ENCODE measurements at places on chromosomes 4 and X. TPM values are rescaled to one million over a fixed set of nuclear protein-coding genes. Genes with fewer than 3 reads are reported as not detected.

Gene F8A1
- total RNA-seq = 1.8 TPM

Gene DUSP9
- not detected for total RNA-seq

Gene GABRE
- total RNA-seq = 78.4 TPM

Gene MAML3
- 18.3 TPM for total RNA-seq

DNA sequence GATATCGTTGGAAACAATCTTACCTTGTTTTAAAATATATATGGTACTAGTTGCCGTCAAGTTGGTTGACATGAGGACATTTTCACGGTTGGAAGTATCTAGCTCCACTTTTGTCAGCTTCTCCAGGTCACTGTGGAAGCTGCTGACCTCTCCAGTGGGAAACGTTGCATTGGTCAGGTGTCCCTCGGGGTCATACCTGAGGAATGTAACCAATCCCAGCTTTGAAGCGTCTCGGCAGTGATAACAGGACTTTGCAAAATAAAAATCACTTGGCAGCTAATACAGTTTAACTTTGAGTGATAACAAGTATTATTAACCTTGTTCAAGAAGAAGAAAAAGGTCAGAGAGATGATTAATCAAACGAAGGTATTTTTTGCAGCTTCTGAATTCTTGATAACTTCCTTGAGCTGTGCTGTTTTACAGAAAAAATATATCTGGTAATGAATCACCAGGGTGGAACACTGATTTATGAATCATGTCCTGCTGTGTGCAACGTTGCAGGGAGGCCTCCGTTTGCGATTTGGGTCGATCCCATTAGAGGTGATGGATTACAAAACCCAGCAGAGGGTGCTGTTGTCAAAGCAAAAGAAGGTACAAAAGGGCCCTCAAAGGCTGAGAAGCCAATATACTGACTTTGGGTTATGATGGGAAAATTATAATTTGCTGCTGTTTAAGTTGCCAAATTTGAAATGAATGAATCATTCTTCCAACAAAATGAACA, 60.1 kb downstream of the SH2D1A start:
- no peaks in the 10 kb centered on the region for H3K4me1 ChIP-seq
- DNase-seq = peak; percentile 20
- no peak overlapping the region for H3K4me3 ChIP-seq
- no peaks in the 10 kb centered on the region for H3K36me3 ChIP-seq
- H3K27ac ChIP-seq = no peak overlapping the region
- no peaks in the 10 kb centered on the region for H3K27me3 ChIP-seq

DNA sequence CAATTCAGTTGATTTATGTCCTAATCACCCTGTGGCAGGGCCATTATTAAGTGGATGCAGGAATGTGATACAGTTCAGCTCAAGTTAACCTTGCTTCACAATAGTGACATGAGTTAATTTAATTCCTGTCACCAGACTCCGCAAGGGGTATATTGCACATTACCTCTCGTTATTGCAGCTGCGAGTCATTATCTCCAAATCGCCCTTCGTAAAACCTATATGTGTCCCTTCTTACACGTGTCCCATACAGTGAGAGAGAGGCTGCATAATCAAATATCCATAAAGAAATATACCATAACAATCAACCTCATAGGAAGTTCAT, 369.9 kb upstream of the ANXA10 start:
- no peaks in the 10 kb centered on the region for H3K4me1 ChIP-seq
- H3K27ac ChIP-seq = no peak overlapping the region
- DNase-seq = no peak
- no peaks in the 10 kb centered on the region for H3K27me3 ChIP-seq
- no peak overlapping the region for H3K4me3 ChIP-seq
- H3K36me3 ChIP-seq = no peaks in the 10 kb centered on the region

- H3K27ac ChIP-seq = no peak overlapping the region
- no peaks in the 10 kb centered on the region for H3K4me1 ChIP-seq
- DNase-seq = no peak
- H3K36me3 ChIP-seq = no peaks in the 10 kb centered on the region
- H3K4me3 ChIP-seq = no peak overlapping the region
Observed at GRCh38 chrX:38651625-38652601, 90.6 kb downstream of the TSPAN7 start.

DNA sequence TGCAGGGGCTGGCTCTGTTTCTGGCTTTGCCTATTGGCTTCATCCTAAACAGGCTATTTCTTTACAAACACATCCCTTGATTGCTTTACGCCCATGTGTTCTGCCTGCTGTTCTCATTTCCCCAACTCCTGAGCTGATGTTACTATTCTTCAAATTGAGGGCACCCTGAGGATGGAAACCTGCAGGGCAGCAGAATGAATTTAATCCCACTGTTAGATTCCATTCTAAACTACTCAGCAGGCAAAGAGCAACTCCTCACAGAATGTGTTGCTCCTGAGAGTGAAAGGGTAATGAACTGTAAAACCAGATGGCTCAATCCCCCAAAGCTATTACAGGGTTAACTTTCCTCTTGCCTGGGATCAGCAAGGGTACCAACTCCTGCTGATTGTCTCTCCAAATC, 75.7 kb downstream of the ANKRD50 start:
- no peak overlapping the region for H3K27ac ChIP-seq
- no peaks in the 10 kb centered on the region for H3K27me3 ChIP-seq
- no peaks in the 10 kb centered on the region for H3K4me1 ChIP-seq
- H3K36me3 ChIP-seq = no peaks in the 10 kb centered on the region

- H3K27ac ChIP-seq = no peak overlapping the region
- H3K36me3 ChIP-seq = no peaks in the 10 kb centered on the region
- no peak overlapping the region for H3K4me3 ChIP-seq
- no peak for DNase-seq
Observed at GRCh38 chr4:114383721-114384120, 214.9 kb upstream of the UGT8 start.

- H3K4me1 ChIP-seq = no peaks in the 10 kb centered on the region
- no peaks in the 10 kb centered on the region for H3K36me3 ChIP-seq
- no peaks in the 10 kb centered on the region for H3K27me3 ChIP-seq
- H3K27ac ChIP-seq = peak overlapping the region; percentile 85
- DNase-seq = peak; percentile 49
Observed at GRCh38 chrX:103918050-103918449, 44.4 kb upstream of the TMSB15B start.

DNA sequence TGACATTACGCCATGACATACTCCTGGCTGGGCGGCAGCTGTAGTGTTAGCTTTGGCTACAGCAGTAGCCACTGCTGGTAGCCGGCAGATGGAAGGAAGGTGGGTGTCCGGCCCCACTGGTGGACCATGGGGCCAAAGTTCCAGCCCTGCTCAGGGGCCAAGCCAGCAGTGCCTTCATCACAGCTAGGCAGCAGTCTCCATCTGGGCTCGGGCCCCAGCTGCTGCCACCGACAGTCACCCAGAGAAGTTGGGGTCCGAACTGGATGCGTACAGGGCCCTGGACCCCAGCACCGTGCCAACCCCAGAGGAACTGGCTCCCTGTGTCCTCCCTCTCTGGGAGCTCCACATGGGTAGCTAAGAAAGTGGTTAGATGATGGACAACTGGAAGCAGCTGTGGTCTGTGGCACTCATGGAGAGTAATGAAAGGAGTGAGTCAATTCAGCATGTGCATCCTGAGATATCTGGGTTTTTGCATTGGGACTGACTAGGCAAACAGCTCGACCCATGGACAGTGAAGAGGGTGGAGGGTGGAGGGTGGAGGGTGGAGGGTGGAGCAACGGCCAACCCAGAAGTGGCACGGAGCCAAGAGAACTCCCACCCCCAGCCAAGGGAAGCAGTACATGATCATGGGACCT, 366.6 kb upstream of the GRIA3 start:
- no peaks in the 10 kb centered on the region for H3K36me3 ChIP-seq
- no peak overlapping the region for H3K4me3 ChIP-seq
- no peaks in the 10 kb centered on the region for H3K27me3 ChIP-seq
- DNase-seq = no peak
- H3K27ac ChIP-seq = no peak overlapping the region
- no peaks in the 10 kb centered on the region for H3K4me1 ChIP-seq

DNA sequence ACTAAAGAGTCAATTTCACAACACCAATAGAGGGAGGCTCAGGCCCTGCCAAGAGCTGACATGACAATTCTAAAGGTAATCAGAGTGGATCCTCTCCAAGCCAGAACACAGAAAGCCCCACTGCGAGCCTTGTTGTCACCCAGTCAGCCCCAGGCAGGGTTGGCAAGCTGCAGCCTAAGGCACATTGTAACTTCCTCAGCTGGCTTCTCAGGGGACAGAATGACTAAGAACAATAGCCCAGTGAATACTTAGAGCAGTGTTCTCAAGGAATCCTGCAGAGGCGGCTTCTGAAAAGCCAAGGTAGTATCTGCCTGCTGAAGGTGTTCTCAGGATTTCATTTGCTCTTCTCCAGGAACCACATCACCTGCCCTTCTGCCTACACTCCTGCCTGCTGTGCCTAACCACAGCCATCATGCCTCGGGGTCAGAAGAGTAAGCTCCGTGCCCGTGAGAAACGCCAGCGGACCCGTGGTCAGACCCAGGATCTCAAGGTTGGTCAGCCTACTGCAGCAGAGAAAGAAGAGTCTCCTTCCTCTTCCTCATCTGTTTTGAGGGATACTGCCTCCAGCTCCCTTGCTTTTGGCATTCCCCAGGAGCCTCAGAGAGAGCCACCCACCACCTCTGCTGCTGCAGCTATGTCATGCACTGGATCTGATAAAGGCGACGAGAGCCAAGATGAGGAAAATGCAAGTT, at the start of gene MAGEB4:
MAGEB4 (plus strand) TSS at position 277 of the 692 bp plus-strand sequence; CDS start at position 413, 136 bp downstream.
- H3K36me3 ChIP-seq = no peaks in the 10 kb centered on the region
- no peak within 1 kb of the TSS for H3K4me3 ChIP-seq
- H3K27me3 ChIP-seq = no peaks in the 10 kb centered on the region
- H3K4me1 ChIP-seq = no peaks in the 10 kb centered on the region
